ENCODE measurements at places on chromosomes 13 and 19.

DNA sequence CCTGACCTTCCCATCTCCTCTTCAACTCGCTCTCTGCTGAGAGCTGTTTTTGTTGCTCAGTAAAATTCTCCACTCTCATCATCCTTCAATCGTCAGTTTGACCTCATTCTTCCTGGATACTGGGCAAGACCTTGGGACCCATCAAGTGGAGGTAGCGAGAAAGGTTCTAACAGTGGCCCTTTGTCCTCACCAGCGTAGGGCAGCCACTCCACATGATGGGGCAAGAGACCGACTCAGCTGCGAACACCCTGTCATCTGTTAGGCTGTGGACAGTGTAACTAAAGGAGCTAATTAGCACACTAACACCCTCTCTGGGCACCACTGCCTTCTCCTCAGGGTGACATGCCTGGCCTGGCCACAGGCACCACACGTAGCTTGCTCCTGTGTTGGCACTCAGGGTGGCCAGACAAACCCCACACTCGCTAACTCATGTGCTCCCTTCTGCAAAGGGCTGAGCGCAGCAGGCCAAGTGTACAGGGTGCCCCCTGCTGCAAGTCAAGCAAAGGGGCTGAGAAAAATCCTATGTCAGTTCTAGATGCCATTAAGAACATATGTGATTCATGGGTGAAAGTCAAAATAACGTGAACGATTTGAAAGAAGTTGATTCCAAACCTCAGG lies 1216.0 kb downstream of the SLITRK5 start:
- DNase-seq, result no peak

DNA sequence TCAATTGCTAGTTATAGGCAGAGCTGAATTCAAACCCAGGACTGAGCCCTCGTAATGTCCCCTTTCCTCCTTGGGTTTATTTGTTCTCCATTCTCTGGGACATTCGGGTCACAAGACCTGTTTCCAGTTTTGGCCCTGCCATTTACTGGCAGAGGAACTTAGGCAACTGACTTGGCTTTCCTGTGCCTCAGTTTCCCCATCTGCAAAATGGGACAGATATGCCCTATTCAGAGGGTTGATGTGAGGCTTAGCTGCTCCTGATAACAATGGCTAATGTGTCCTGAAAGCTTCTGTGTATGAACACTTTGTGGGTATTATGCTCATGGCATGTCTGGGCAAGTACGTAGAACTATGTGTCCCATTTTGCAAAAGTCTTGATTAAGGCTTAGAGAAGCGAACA lies 996 bp downstream of the ZNF524 start:
- no peak for DNase-seq

GRCh38 chr19:35281303-35281702 lies 1.0 kb upstream of the HAMP start:
- no peak for DNase-seq

- no peak for DNase-seq
These were observed 183.9 kb downstream of the DCLK1 start for GRCh38 chr13:35947315-35947714.

DNA sequence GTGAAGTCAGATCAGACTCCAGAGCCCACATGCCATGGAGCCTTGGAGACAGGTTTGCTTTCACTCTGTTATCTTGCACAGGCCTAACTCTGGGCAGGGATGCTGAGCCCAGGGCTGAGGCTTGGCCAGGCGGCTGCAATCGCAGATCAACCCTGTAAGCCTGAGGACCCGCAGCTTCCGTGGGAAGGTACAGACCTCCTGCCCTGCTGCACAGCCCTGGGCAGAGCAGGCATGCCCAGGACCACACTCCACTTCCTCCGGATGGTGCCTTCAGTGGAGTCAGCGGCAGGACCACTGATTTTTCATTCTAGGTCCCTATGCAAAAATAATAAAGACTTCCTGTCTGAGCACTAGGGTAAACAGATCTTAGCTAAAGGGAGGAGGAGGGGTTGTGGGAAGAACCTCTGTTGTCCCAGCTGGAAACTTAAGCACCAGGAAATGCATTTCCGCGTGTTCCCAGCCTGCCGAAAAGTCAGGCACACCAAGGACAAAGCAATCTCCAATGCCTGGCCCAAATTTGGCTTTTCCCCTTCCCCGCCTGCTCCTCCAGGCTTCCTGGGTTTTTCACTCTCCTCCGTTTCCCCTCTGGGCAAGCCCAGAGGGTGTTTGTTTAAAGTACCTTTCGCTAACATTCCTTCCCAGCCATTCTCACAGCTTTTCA lies 87.3 kb downstream of the KCTD15 start:
- DNase-seq, result no peak

DNA sequence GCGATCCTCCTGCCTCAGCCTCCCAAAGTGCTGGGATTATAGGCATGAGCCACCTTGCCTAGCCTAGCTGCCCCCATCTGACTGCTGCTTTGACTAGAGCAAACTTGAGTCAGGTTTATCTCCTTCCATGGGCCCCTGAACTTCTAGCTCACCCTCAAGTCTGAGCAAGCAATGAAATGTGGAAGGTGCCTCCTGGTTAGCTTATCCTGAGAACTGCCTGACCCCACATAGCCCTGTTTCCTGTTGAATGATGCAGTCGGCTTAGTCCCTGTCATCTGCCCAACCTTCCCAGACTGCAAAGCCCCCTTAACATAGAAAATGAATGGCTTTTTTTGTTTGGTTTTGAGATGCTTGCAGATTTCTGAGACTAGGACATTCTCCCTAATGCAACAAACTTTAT lies 8.9 kb upstream of the TMEM160 start:
- no peak for DNase-seq

DNA sequence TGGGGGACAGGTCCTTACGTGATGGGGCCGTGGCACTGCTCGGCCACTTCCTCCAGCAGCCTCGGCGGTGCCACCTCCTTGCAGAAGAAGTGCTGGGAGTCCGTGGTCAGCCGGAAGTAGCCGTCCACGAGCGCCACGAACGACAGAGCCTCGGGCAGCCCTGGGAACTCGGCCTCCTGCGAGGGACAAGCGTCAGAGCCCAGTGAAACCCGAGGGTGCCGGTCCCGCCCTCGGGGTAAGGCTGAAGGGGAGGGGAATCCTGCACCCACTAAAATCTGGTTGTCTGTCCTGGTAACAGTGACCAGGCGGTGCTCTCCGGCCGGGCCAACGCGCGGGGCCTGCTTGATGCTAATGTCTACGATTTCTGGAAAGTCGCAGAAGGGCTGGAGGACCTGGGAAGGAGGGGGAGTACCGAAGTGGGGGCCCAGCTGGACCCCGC lies 6.4 kb downstream of the JAK3 start:
- DNase-seq, result no peak

DNA sequence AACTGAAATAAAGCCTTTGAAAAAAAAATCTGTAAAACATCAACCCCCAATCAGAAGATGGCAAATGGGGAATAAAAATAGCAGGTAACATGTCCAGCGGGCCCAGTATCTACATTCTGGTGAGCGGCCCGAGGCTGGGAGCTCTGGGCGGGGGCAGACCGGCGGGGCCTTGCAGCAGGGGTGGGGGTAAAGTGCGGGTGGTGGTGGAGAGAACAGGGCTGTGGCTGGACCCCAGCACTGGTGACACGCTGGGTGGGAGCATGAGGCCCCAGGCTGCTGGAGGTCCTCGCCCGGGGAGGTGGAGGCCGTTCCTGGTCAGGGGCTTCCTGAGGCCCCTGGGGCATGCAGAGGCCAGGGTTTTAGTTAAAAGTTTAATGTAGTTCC lies 1.7 kb downstream of the CAPS start:
- no peak for DNase-seq

GRCh38 chr13:103430368-103430767 lies 364.2 kb upstream of the SLC10A2 start:
- DNase-seq, result no peak

DNA sequence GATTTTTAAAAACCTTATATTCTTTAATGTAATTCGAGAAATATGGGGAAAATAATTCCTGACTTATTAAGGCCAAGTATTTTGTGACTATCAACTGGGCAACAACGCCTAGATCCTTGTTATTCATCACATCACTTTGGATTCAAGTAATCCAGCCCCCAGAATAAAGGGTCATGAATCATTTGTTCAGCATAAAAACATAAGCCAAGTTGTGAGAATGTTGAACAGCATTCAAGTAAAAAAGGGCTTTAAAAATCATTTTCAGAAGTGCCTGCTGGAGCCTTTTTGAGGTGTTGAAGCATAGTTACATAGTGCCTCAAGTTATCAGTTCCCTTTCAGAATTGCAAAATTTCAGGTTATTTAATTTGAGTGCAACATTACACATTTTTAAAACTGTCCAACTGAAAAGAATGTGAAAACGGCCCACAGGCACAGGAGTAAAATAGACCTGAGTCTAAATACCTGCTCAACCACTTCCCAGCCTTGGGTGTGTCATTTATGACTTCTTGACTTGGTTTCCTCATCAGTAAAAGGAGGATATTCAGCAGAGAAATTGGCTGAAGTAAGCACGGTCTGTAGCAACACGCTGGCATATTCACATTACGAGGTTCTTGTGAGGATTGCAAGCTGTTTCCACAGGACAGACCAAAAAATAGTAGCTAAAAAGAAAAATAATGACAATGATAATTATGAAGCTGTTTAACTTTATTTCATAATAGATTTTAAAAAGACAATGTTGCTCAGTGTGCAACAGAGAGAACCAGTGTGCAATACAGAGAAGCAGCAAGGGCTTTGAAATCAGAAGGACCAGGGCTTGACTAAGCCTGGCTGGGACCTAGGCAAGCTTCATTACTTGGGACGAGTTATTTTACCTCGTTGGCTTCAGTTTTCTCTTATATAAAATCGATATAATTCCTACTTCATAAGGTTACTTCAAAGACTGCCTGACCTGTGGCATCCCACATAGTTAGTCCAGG lies 56.6 kb downstream of the MBNL2 start:
- DNase-seq, result no peak

GRCh38 chr13:112510987-112511685 lies 76.8 kb downstream of the TUBGCP3 start:
- DNase-seq, result no peak

DNA sequence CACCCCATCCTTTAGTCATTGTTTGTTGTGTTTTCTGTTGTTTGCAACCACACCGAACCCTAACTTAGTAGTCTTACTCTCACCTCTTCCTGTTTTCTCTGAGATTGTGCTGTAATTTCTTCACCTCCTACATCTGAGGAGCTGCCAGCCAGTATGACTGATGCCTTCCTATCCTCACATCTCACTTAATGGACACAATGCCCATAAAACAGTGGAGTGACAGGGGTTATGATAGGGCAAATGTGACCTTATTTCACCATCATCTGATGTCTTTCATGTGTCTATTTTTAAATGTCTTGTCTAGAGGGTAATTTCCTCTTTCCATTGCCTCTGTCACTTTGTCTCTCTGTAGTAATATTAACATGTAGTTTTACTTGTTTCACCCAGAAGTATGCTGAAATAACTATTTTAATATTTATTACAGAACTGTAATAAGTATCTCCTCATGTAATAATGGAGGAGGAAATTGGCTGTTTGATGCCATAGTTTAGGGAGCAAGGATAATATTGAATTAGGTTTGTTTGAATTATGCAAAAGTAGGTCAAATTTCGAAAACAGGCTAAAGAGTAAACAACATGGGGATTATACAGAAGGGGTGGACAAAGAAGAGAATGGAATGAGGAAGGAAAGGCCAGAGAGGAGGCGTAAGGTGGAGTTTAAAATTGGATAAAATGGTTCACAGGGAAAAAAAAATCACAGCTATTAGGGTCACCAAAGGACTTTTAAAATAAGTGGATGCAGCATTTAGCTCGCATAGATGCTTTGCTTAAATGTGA lies 103.5 kb upstream of the SPRY2 start:
- DNase-seq, result no peak

- no peak for DNase-seq
These were observed 18.2 kb upstream of the DCUN1D2 start for GRCh38 chr13:113508521-113509254.

Data from AG08396 (cell line).